Activated naive CD4-positive, alpha-beta T cell treated with anti-CD3 and anti-CD28 coated beads, Interleukin-2, amount 50 U/mL, for 16 hours (primary cell): ENCODE measurements at places on chromosomes 4 and X.

DNA sequence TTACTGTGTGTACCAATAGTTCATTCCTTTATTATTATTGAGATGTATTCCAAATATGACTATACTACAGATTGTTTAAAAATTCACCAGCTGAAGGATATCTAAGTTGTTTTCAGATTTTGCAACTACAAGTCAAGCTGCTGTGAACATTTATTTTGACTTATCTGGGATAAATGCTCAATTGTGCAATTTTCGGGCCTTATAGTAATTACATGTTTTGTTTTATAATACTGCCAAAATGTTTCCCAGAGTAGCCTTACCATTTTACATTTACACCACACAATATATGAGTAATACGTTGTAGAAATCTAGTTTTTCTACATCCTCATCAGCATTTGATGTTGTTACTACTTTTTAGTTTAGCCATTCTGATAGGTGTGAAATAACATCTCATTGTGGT, 179.6 kb downstream of the ANTXR2 start:
- no peak for DNase-seq

- peak; percentile 30 for DNase-seq
These were observed at the start of gene MAGEE2 for GRCh38 chrX:75784680-75785491. TSS of gene MAGEE2 (minus strand) at chrX:75785254. CDS start at chrX:75785051, 203 bp downstream.

DNA sequence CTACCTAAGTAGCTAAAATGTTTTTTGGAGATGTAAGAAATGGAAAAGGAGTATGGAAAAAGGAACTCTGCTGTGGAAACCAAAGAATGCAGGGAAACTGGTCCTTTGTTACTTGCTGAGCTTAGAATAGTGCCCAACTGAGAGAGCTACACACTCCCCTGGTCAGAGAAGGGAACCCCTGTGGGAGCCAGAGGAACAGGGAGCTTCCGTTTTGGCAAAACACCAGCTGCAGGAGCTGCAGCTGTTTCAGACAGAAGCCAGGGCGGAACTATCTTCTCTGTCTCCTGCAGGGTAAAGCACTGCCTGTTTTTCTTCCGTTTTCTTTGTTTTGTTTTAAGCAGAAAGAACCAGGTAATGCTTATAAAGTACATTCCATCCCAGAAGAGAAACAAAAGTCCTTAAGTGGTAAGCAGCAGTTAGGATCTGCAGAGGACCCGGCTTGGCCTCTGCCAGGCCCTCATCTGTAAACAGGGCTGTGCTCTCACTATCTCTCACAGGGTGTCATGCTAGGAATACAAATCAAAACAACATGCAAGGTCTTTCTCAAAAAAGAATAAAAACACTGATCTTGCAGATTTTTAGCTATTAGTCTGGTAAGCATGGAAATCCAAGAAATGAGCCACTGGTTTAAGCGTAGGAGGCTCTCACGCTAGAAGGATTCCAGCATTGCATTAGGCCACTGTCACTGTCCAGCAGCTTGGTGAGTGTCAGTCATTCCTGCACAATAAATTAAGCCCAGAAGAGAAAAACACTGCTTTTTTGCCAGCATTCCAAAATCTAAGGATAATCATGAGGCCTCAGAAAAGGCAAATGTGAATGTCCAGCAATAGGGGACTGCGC, 76.1 kb downstream of the CHST7 start:
- no peak for DNase-seq

GRCh38 chr4:140472156-140472555, 25.9 kb downstream of the MGAT4D start:
- DNase-seq, result no peak

GRCh38 chr4:182749667-182750167, 167.5 kb downstream of the DCTD start:
- DNase-seq, result no peak

GRCh38 chr4:168712316-168712890, 215.6 kb downstream of the PALLD start:
- no peak for DNase-seq

DNA sequence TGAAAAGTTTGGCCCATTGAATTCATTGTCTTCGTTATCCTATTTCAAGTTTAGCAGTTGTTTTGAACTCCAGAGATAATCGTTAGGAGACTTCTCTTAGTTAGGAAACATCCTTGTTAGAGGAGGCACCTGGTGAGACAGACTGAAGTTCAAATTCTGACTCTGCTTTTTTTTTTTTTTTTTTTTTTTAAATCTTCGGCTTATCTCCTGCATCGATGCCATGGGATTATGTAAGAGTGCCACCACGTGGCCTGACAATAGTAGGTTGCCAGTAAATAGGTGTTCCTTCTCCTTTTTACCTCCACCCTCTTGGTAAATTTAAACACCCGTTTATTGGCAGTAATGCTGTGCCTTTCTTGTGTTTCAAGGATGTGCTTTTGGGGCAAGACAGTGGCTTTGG, 149.3 kb downstream of the SOWAHB start:
- no peak for DNase-seq

DNA sequence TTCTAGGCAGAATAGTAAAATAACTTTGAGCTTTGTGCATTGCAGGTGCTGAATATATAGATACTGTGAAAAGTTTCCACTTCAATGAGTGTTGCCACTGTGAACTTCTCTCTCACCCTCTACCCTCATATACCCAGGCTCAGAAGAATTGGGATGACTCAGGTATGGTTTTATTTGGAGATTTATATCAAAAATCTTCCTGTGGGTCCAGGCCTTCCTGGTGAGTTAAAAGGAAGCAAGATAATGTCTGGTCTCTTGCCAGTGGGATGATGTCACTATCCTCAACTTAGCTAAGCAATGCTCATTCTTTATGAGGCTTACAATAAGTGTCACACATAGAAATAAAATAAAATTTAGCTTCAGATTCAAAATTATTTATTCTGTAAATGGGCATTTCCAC, 153.3 kb upstream of the TENT5D start:
- DNase-seq, result no peak

- DNase-seq, result no peak
These were observed 2.0 kb downstream of the GAK start for GRCh38 chr4:930028-930551.

GRCh38 chr4:149884529-149885181, 69.0 kb upstream of the IQCM start:
- no peak for DNase-seq

DNA sequence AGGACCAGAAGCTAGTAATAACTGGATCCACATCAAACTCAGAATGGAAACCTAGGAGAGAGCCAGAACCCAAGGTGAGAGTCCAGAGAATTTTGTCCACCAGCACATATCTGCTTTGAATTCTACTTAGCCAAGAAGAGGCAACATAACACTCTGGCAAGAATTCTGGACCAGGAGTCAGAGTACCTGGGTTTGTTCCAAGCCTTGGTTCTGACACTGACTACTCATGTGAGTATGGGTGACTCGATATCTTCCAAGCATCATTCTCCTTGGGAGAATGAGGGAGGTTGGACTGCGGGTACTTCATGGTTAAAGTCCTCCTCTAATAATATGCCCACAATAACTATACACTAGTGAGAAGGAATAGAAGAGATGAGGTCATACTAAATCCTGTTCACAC, 144.0 kb upstream of the JADE1 start:
- no peak for DNase-seq

DNA sequence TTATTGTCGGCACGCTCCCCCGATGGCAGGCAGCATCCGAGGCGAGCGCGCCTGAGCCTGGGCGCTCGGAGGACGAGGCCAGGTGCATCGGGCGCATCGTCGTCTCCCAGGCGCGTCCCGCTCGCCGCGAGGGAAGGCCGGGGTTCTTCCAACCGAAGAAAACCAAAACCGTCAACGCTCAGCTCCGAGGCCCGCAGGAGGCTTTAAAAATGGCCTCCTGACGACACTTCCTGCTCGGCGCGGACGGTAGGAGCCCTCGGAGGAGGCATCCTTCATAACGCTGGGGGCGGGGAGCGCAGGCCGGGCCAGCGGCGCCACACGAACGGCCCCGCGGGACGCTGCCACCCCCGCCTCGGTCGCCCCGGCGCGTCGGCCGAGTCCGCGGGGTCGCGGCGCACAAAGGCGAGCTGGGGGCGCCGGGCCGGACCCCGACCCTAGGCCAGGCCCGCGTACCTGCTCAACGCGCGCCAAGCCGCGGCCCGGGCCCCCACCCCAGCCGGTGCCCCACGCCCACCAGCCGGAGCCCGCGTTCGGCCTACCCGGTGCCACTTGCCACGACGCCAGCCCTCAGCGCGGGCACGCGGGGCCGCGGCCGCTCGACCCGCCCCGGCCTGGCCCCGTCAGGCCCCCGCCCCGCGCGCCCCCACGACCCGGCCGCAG, 501 bp downstream of the ZNF518B start:
- DNase-seq, result peak; percentile 65

GRCh38 chr4:163251204-163251603, 81.2 kb downstream of the NPY1R start:
- no peak for DNase-seq

GRCh38 chr4:158836002-158836369, 67.2 kb downstream of the FNIP2 start:
- no peak for DNase-seq

- DNase-seq, result no peak
These were observed 2.7 kb downstream of the PTPN13 start for GRCh38 chr4:86596807-86597206.

DNA sequence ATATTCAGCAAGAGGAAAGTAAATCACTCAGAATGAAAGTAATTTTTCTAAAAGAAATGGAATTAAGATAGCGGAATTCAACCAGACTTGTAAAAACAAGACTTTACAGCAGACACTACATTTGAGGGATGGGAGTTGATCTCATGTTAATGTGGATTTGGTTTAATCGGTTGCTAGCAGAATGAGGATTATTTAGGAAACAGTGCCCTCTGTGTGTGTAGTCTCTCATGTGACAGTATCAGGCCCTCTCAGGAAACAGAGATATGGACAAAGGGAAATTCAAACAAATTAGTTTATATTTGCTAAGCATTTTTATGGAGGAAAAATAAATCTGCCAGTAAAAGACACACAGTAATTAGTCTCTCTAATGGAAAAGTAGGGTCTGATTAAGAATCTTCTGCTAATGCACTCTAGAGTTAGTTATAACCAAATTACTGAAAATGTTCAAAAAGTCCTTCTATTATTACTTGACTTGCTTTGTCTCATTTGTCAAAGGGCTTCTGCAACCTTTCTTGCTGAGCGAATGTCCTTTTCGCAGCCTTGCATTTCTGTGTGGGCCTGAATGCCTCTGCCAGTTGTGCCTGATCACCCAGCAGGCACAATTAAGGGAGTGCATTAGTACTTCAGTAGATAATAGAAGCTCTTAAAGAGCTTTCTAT, 1282.3 kb upstream of the TENM3 start:
- no peak for DNase-seq

GRCh38 chr4:11791797-11792196, 363.1 kb upstream of the HS3ST1 start:
- no peak for DNase-seq

GRCh38 chrX:74370487-74370886, 50.8 kb upstream of the SLC16A2 start:
- DNase-seq, result no peak

GRCh38 chr4:3441501-3442459, at the start of gene HGFAC:
TSS of gene HGFAC (plus strand) at chr4:3441968. CDS start at chr4:3442002, 34 bp downstream.
- no peak for DNase-seq

GRCh38 chrX:8044947-8045346, 117.7 kb upstream of the PNPLA4 start:
- DNase-seq, result no peak

GRCh38 chr4:121150486-121150885, 13.6 kb downstream of the TNIP3 start:
- DNase-seq, result no peak

- DNase-seq, result no peak
These were observed 440.7 kb downstream of the IL15 start for GRCh38 chr4:142077048-142077447.

- no peak for DNase-seq
These were observed 605.9 kb downstream of the ADGRL3 start for GRCh38 chr4:61805979-61806378.

DNA sequence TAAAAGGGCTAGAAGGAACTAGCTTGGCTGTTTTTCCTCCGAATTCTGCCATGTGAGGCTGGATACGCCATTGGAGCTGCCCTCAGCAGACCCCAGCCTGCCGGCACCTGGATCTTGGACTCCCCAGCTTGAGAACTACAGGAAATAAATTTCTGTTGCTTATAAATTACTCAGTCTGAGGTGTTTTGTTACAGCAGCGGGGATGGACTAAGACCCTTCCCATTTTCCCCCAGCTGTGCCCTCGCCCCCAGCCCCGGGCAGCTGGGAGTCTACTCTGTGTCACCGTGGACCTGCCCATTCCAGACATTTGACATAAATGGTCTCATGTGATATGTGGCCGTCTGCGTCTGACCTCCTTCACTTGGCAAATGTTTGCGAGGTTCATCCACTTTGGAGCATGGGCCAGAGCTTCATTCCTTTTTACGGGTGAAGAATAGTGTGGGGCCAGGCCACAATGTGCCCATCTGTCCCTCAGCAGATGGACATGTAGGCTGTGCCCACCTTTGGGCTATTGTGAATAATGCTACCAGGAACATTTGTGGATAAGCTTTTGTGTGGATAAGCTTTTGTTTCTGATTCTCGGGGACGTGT, 30.7 kb upstream of the SPON2 start:
- DNase-seq, result no peak

DNA sequence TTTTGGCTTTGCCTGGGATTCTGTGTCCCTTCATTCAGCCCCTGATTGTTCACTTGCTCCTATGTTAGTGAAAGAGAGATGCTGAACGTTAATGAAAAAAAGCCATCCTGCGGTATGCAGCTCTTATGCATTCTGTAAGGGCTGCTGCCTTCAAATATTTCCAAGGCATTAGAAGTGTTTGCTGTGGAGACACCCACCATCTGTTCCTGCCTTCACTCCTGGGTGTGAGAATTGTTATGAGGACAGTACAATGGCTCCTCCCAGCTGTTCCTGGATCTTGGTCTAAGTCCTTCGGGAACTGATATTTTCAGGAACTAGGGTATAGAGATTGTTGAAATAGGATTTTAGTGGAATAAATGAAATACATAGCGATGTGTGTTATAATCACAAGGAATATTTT, 427.1 kb upstream of the FAM47C start:
- no peak for DNase-seq

GRCh38 chr4:41360921-41361793, 104.4 kb downstream of the UCHL1 start:
- DNase-seq, result no peak

GRCh38 chrX:48498374-48498809, 10.4 kb upstream of the PORCN start:
- no peak for DNase-seq

GRCh38 chr4:55170462-55170861, 45.1 kb upstream of the KDR start:
- no peak for DNase-seq

GRCh38 chr4:164319688-164320087, 434.2 kb upstream of the SMIM31 start:
- DNase-seq, result no peak

GRCh38 chr4:18442957-18443356, 421.4 kb upstream of the LCORL start:
- no peak for DNase-seq
